ENCODE measurements at places on chromosomes 11 and 22. TPM values are rescaled to one million over a fixed set of nuclear protein-coding genes. Genes with fewer than 3 reads are reported as not detected.

GRCh38 chr22:35686298-35686697 lies 31.4 kb upstream of the APOL5 start:
- no peak for DNase-seq

DNA sequence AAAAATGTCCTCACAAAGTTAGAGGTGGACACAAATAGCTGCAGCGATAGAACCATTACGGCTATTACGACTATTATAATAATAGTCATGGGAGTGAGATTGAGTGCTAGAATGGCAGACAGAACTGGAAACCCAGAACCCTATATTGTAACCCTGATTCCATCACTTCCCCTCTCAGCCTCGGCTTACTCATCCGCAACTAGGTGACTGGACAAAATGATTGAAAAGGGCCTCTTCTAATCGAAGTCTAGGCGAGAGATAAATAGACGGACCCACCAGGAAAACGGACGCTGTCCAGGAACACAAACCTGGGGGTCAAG lies 629 bp downstream of the PSMA1 start:
- DNase-seq, result no peak

- DNase-seq, result no peak
These were observed 45.3 kb downstream of the RTL6 start for GRCh38 chr22:44452531-44453420.

DNA sequence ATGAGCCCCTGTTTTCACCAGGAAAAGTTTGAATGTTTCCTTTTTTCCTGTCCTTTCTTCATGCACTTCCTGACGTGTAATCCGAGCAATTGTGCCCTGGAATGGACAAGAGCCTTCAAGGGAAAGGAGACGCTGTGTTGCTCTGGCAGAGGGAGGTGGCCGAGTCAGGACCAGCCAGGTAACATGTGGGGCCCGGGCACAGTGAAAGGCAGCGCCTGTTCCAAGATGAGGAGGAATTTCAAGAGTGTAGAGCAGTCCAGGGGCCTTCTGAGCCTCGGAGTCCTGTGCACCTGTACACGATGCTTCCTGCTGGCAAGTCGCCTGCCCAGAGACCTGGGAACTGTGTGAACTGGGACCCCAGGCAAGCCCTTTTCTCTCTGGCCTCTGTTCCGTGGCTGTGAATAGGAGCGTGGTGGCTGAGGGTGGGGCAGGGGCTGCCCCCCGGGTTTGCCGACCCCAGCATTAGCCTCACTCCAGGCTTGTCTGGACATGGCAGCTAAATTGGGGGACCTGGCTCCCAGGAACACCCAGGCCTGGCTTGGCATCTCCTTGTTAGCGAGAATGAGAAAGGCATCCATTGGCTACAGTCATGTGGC lies 92.0 kb downstream of the MYEOV start:
- DNase-seq, result no peak

- DNase-seq, result no peak
These were observed 11.3 kb downstream of the FADS3 start for GRCh38 chr11:61880031-61880430.

BEST1 gene
- 8.6 TPM for total RNA-seq
